ENCODE measurements at places on chromosomes 2 and 18. TPM values are rescaled to one million over a fixed set of nuclear protein-coding genes. Genes with fewer than 3 reads are reported as not detected.

DNA sequence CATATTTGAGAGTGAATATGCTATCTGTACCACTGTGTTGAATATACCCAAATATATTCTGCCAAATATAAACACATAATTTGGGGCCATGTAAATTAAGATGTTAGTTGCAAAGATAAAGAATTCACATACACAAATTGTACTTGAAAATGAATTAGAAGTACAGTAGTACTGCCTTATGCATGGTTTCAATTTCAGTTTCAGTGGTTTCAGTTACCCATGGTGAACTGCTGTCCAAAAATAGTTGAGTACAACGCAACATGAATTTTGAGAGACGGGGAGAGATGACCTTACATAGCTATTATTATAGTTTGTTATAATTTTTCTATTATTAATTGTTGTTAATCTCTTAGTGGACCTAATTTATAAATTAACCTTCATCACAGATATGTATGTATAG lies 1313.0 kb upstream of the FAM98A start:
- no peaks in the 10 kb centered on the region for H3K4me1 ChIP-seq
- no peaks in the 10 kb centered on the region for H3K27me3 ChIP-seq
- no peaks in the 10 kb centered on the region for H3K36me3 ChIP-seq
- H3K4me3 ChIP-seq: no peak overlapping the region

GRCh38 chr18:8991155-8991554 lies 111.3 kb upstream of the NDUFV2 start:
- no peaks in the 10 kb centered on the region for H3K4me1 ChIP-seq
- DNase-seq: no peak
- H3K27me3 ChIP-seq: no peaks in the 10 kb centered on the region
- no peaks in the 10 kb centered on the region for H3K36me3 ChIP-seq

DNA sequence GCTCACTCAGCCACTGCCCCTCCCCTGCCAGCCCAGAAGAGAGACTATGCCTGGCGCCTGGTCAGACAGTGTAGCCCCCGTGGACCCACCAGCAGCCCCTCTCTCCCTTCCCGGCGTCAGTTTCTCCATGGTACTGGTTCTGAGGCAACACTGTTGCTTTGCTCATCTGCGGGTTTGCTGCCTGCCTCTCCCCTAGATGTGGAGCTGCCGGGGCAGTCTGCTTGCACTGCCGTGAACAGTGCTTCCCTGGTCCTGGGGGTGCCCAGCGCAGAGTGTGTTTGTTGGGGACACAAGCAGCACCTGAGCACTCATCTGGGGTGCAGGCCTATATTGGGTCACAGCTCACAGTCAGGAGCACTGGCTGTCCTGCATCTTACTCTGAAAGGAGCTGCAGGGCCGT lies 309.9 kb downstream of the NDUFA10 start:
- peaks cover 6% of the 10 kb centered on the region for H3K4me1 ChIP-seq
- no peak overlapping the region for H3K27ac ChIP-seq
- DNase-seq: peak; percentile 35
- no peak overlapping the region for H3K4me3 ChIP-seq

DNA sequence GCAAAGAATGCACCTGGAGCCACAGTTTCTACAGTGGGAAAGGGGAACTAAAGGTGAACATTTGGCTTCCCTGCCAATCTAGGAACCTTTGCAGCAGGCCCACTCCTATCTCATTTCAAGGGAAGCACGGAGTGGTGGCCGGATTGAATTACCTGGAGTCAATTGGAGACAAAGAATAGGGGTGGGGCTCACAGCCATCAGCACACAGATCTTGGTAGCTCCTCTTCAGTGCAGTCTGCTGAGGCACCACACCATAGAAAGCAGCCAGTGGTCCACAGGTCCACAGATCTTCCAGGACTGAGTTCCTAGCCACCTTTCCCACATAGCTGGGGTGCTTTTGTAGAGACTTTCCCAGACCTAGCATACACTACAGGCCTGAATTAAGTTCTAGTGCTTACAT lies 43.5 kb upstream of the NXPH2 start:
- no peaks in the 10 kb centered on the region for H3K27me3 ChIP-seq
- no peak overlapping the region for H3K27ac ChIP-seq
- H3K4me1 ChIP-seq: no peaks in the 10 kb centered on the region
- no peak for DNase-seq
- no peak overlapping the region for H3K4me3 ChIP-seq

- no peak overlapping the region for H3K27ac ChIP-seq
- no peaks in the 10 kb centered on the region for H3K27me3 ChIP-seq
- peak overlapping the region; percentile 1 for H3K4me3 ChIP-seq
Measured at GRCh38 chr2:33278245-33278943, 198.1 kb upstream of the RASGRP3 start.

GRCh38 chr18:25322806-25323205 lies 29.2 kb downstream of the ZNF521 start:
- DNase-seq: no peak
- no peaks in the 10 kb centered on the region for H3K36me3 ChIP-seq
- no peak overlapping the region for H3K27ac ChIP-seq
- no peaks in the 10 kb centered on the region for H3K4me1 ChIP-seq
- H3K4me3 ChIP-seq: no peak overlapping the region

- H3K4me3 ChIP-seq: no peak overlapping the region
- no peak overlapping the region for H3K27ac ChIP-seq
- no peaks in the 10 kb centered on the region for H3K36me3 ChIP-seq
- no peak for DNase-seq
- no peaks in the 10 kb centered on the region for H3K4me1 ChIP-seq
- H3K27me3 ChIP-seq: no peaks in the 10 kb centered on the region
Measured at GRCh38 chr2:187299122-187299906, 148.7 kb downstream of the CALCRL start.

DNA sequence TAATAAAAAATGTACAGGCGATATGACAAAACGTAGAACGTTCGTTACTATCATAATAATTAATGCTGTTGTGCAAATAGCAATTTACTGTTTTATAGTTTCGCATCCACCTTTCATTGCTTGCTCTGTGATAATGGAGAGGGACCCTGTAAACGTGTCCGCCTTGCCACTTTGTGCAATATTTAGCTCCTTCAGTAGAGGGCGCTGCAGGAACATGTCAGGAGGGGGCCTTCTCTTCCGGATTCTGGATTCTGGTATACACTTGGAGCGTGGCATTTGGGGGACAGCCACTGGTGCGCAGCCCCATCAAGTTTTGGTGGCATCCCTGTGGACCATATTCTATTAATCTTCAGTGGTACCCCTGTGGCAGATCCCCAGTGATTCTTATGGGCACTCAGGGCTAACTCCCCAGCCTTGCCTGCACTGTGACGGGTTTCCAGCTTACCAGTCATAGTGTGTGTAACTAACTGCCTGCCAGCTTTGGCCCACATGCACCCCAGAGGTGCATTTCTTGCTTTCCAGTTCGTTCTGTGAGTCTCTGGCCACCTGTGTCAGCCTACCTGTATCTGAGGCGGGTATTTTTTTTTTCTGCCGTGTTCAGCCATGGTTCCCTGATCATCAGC lies 140.3 kb downstream of the CYRIA start:
- no peak overlapping the region for H3K27ac ChIP-seq
- DNase-seq: no peak
- H3K4me3 ChIP-seq: no peak overlapping the region
- no peaks in the 10 kb centered on the region for H3K27me3 ChIP-seq
- no peaks in the 10 kb centered on the region for H3K36me3 ChIP-seq
- H3K4me1 ChIP-seq: no peaks in the 10 kb centered on the region

- no peaks in the 10 kb centered on the region for H3K27me3 ChIP-seq
- H3K36me3 ChIP-seq: no peaks in the 10 kb centered on the region
- no peak overlapping the region for H3K4me3 ChIP-seq
- H3K27ac ChIP-seq: peak overlapping the region; percentile 25
- DNase-seq: no peak
Measured at GRCh38 chr2:180203972-180204371, 196.9 kb upstream of the CWC22 start.

DNA sequence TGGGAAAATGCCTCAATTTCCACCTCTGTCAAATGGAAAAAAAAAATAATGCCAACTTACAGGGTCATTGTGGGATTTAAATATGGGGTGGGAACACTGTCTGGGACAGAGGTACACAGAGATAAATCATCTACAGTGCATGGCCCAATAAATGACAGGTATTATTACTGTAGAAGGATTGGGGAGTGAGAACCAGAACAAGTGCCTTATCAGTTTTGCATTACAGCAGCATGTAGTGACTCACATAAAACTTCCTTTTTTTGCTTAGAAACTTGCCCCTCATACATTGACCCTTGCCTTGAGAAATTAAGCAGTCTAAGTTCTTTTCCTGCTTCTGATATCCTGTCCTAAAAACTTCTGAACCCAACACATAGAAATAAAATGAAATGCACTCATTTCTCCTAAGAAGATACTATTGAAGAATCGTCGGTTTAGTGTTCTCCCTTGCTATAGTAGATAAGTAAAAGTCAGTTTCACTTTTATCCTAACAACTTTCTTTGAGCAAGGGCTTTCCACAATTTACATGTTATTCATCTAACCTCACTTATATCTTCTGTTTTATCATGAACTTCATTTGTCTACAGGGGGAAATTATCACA lies 121.0 kb upstream of the HAAO start:
- no peak overlapping the region for H3K4me3 ChIP-seq
- H3K36me3 ChIP-seq: no peaks in the 10 kb centered on the region
- H3K27me3 ChIP-seq: no peaks in the 10 kb centered on the region
- no peaks in the 10 kb centered on the region for H3K4me1 ChIP-seq
- no peak overlapping the region for H3K27ac ChIP-seq
- DNase-seq: no peak

DNA sequence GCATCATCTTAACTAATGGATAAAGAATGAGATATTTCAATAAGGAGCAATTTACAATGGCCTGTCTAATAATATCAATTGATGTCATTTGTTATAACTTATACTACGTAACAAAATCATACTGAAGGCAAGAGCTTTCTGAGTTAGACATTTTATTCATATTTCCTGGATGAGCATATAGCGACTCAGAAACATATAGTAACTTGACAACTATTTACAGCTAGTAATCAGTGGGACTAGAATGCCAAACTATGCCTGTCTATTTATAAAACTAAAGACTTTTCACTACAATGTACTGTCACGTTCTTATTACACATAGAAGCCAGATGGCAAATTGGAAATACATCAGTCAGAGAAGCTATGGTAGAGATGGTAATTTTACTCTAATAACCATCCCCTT lies 766.2 kb upstream of the TMEFF2 start:
- no peaks in the 10 kb centered on the region for H3K4me1 ChIP-seq
- no peak overlapping the region for H3K27ac ChIP-seq
- no peaks in the 10 kb centered on the region for H3K27me3 ChIP-seq
- no peak overlapping the region for H3K4me3 ChIP-seq
- no peak for DNase-seq

Gene CD207
- 0.33 TPM for total RNA-seq

Gene LGALSL
- 16.7 TPM for total RNA-seq

Gene KCNJ3
- total RNA-seq: under 0.01 TPM

Gene WNT10A
- 0.88 TPM for total RNA-seq

Gene CHST9
- total RNA-seq: not detected

Gene BMP10
- total RNA-seq: not detected

Gene DNAJC27
- 10.8 TPM for total RNA-seq

Gene FSHR
- not detected for total RNA-seq

All from breast epithelium (tissue), 4 donors.